ENCODE measurements at places on chromosomes 11 and 22. TPM values are rescaled to one million over a fixed set of nuclear protein-coding genes. Genes with fewer than 3 reads are reported as not detected.

Gene SLC22A25
- total RNA-seq = not detected

DNA sequence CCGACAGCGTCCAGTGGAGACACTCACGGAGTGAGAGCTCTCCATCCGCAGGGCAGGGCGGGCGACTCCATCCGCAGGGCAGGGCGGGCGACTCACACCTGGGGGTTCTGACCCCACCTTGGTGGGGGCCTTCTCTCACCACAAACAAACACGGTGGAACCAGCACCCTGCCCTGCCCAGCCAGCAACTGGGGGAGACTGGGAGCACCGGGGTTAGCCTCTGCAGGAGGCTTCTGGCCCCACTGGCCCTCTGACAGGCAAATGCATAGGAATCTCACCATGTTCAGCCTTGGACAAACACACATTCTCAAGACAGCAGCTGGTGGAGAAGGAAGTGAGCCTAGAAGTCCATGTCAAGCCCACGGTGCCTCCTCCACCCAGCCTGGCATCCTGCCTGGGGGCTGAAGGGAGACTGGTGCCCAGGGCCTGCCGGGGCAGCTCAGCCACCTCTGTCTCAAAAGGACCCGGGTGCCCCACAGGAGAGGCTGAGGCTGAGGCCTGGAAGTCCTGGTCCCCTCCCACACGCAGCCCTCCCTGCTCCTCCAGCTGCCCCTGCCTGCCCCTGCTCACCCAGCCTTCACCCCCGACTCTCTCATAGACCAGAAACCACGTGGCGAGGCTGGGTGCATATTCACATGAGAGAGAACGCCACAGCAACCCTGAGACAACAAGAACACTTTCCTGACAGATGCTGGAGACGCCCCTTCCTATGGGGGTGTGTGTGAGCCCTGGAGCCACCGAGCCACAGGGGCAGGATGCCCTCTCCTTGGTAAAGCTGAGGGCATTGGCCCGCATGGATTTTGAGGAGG is 98.4 kb upstream of the B3GAT1 start:
- DNase-seq = no peak

Gene CFL1
- 290 TPM for total RNA-seq

DNA sequence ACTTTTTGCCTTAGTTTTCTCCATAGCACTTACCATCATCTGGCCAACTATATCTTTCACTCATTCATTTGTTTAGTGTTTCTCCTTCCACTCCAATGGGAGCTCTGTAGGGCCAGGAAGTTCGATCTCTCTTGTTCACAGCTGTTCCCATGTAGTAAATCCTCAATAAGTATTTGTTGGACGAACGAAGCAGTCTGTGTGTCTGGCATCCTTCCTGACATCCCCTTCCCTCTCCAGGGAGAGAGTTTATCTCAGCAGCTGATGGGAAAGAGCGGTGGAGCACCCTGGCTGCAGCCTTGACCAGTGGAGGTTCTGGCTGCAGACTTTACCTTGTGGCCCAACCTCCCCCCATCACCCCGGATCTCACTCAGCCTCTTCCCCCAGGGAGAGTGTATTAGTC is 141.7 kb downstream of the CHST1 start:
- no peak for DNase-seq

Gene KBTBD3
- total RNA-seq = 15.3 TPM
